Skeletal muscle cell (primary cell): ENCODE measurements at places on chromosomes 11 and 22.

- no peak for DNase-seq
Observed at GRCh38 chr11:106418791-106419190, 341.3 kb downstream of the AASDHPPT start.

DNA sequence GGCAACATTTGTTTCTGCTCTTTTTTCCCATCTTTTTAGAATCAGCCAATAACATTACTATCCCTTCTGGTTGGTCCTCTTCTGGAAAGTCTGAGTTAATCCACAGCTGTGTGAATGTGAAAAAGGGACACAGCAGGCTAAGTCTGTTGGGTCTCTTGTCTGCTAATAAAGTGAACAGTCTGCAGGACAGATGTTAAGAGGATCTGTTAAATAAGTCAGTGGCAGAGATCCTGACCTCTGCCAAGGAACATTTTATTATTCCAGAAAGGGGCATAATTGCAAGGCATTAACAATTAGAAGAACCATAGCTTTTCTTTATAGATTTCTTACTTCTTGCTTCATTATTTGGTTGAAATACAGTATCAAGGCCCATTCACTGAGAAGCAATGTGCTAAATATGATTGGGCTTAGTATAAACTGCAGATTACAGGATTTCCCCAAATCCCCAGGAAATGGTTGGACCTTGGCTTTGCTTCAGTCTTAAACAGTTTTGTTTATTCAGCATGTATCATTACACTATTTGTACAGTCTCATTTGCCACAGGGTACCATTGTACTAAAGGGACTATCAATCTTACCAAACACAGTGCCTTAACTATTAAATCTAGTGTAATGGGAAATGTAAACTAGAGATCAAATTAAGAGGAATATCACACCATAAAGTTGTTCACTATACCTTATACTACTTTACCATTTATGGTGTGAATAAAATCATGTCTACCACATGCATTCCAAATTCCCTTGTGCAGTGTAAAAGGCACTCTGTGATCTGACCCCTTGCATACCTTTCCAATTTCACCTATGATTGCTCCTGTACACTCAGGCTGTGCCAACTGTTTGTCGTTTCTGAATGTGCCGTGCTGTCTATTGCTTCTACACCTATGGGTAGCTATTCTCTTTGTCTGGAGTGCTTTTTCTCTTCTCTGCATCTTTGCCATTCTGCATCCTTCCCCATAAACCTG lies 274.0 kb downstream of the SOX6 start:
- DNase-seq, result no peak

DNA sequence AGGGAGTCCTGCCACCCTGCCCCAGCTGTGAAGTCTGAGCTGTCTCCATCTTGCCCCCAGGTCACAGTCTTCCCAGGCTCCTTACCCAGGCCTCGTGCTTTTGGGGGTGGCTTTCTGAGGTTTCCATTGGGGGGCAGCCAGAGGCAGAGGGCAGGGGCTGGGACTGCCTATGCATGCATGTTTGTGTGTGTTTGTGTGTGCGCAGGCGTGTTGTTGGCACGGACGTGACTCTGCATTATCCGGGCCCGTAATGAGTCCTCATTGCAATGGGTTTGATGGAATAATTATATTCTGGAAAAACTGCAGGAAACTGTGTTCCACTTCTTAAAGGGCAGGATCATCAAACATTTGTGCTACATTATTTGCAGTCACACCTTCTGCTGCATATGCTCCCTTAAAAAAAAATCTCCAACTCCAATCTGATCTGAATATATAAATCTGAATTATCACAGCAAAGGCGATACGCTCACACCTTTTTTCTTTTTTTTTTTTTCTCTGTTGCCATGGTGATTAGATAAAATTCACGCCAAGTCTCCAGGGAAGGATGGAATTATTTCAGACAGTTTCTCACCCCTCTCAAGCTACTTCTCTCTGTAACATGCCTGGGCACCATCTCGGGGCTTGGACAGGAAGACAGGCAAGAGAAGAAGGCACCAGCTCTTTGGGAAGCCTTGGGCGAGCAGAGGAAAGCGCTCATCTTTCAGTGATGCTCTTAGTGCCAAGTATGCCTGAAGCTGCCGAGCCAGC lies 45.9 kb downstream of the DSCAML1 start:
- DNase-seq, result no peak

- no peak for DNase-seq
Observed at GRCh38 chr22:27154717-27155116, 497.3 kb downstream of the MIAT start.

DNA sequence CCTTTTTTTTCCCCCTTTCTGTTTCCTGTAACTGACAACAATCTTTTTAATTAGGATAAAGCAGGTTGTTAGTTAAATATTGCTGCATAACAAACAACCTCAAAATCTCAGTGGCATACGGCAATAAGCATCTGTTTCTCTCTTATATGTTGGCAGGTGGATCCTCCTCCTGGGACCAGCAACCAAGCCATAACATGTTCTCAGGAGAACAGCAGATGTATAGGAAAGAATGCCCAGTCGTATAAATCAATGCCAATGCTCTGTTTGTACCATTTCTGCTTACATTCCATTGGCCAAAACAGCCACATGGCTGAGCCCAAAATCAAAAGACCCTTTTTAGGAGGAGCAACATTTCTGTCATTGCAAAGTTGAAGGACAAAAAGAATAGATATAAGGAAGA lies 445.7 kb downstream of the AASDHPPT start:
- DNase-seq, result no peak

DNA sequence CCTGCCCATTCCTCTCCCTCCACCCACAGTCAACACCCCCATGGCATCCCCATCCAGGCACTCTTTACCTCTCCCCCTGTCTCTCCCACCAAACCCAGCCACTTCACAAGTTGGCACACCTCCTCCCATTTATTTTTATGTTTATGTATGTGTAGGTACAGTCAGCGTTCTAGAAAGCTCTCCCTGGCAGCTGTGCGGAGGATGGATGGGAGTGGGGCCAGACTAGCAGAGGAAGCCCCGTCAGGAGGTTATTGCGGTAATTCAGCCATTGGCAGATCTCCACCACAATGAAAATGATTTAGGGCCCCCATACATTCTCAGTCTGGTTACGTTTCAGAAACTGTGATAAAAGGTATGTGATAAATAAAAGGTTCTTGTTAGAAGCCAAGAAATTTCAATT lies 51.3 kb downstream of the BTG4 start:
- peak; percentile 70 for DNase-seq

- no peak for DNase-seq
Observed at GRCh38 chr11:45181889-45182550, 35.6 kb downstream of the PRDM11 start.

DNA sequence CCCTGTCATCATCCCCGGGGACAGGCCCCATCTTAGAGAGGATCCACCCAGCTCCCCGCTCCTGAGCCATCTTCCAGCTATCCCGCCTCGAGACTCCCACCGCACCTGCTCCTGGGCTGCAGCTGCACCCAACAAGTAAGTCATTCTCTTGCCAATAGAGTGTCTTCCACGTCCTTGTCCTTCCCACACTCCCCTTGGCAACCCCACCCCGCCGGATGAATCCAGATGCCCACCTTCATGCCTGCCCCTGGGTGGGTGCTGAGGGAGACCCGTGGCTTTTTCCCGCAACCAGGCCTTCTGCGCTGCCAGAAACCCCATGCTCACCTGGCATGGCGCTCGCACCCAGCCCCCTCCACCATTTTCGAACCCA lies 11.1 kb upstream of the C11orf24 start:
- no peak for DNase-seq

DNA sequence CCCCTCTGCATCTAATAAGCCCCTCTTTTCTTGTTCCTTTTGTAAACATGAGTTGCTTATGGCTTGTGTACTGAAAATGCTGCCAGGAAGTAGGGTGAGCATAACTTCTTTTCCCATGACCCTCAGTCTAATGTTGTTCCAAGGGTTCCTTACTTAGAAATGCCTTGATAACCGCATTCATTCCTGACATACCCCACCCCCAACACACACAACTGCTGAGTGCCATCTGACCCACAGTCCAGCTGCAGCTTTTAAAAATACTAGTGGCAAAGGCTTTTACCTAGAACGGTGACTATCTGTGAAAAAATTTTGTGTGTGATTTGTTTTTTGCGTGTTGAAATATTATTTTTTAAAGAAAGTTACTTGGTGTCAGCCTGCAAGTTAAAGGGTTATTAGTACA lies 52.6 kb downstream of the ARHGAP42 start:
- peak; percentile 72 for DNase-seq

DNA sequence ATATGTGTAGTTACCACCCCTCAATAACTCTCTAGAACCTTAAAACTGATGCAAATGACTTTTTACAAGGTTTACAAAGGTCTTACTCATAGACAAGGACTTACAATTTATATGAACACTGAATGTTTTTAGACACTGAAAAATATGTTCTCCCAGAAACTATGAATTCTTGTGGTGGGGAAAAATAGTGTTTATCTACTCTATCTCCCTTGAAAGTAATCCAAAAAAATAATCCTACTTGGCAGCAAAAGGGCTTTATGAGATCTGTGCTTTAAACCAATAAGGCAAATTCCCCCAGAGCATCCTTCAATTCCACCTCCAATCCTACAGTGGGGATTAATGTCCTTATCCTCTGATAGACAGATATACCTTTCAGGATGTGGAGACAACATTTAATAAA lies 1984.1 kb upstream of the RAG2 start:
- DNase-seq, result no peak

- DNase-seq, result no peak
Observed at GRCh38 chr11:44913502-44913901, 37.2 kb downstream of the TP53I11 start.

GRCh38 chr11:41461057-41461681 lies 1.7 kb upstream of the LRRC4C start:
- DNase-seq, result no peak

DNA sequence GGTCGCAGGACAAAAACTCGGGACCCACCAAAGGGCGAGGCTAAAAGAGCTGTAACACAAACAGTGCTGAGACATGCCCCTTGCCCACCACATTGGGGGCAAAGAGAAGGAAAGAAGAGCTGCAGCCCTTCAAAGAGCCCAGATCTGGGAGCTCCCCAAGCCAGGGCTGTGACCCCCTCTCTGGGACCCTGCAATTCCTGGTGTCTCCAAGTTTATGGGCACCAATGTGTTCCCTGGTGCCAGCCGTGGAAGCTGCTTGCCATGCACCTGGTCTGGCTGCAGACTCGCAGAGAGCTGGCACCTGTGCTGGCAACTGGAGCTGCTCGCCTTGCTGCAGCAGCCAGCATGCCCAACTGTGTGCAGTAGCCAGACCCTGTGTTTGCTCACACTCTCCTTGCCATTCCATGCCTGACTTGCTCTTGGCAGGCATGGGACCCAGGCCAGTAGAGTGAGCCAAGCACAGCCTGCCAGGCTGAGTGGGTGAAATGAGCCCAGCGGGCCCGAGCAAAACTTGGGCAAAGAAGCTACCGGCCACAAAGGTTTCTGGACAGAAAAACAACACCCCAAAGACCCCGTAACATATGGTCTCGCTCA lies 16.0 kb downstream of the RRP8 start:
- no peak for DNase-seq

DNA sequence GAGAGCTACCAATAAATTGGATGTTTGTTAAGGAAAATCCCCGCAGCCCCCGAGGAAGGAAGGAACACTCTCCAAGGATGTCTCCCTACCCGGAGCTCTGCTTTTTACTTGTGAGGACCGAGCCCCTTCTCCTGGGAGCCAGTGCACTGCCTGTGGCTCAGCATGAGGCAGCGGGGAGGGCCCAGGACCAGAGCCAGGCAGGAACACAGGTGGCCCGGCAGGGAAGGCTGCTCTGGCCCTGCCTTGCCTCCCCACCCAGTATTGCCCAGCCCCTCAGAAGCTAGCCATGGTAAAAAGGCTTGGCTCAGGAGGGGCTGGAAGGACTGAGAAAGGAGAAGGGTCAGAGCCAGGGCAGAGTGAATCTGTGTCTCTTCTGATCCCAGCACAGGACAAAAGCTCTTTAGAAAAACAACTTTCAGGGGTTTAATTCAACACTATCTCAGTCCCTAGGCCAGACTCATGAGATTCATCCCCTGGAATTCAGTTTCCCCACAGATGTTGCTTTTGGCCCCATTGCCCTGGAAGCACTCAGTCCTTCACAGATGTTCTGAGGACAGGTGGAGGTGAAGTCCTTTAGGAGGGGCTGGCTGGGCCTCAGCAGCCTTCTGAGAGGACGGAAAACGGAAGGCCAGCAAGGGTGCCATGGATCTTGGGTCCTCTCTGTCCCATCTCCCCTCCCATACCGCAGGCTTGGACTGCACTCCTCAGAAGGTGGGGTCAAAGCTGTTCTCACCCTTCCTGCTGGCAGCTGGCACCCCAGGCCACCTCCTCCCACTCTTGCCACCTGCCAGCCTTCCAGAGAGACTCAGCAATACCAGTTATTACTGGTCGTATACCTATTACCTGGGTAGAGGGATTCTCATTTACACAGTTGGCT lies 318.9 kb downstream of the NTM start:
- no peak for DNase-seq

GRCh38 chr11:67251841-67252240 lies 14.4 kb upstream of the GRK2 start:
- DNase-seq, result no peak

GRCh38 chr11:65382804-65383368 lies 440 bp upstream of the SLC25A45 start:
- no peak for DNase-seq

GRCh38 chr22:48849963-48850657 lies 977.6 kb downstream of the BRD1 start:
- DNase-seq, result no peak

- no peak for DNase-seq
Observed at GRCh38 chr11:15967166-15967565, 389.2 kb downstream of the SOX6 start.

- DNase-seq, result no peak
Observed at GRCh38 chr22:37804352-37804880, 3.3 kb upstream of the GCAT start.

DNA sequence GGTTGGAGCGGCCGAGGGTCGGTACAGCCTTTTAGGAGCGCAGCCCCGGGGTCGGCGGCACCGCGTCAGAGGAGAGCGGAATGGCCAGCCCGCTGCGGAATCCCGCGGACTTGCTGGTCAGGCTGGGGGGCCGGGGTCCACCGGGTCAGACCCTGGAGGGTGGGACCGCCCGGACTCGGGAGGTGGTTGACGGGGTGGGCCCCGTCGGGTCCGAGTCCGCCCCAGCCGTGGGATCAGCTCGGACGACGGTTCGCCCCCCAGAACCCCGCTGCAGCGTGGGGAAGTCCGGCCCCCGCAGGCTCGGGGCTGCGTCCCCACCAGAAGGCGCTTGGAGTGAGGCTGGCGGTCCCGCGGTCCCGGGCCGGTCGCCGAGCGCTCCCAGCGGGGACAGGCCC lies 301 bp upstream of the ADM2 start:
- no peak for DNase-seq

- no peak for DNase-seq
Observed at GRCh38 chr22:31082606-31083376, 1.7 kb downstream of the SMTN start.

DNA sequence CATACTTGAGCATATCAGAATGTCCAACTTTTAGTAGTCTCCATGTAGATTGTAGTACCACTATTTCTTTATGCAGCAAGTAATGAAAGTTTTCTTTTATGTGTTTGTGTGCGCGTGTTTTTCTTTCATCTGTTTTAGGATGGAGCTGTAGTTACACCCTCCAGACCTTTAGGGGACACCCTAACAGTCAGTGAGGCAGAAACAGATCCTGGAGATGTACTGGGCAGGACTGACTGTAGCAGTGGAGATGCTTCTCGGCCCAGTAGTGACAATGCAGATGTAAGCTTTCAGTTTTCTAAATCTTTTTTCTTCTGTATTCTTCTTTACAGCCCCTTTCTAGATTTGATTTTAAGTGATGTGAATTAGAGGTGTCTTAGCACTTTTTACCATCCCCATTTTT lies 79.9 kb upstream of the GRIK4 start:
- peak; percentile 34 for DNase-seq

- no peak for DNase-seq
Observed at GRCh38 chr11:6385046-6385777, 5.1 kb upstream of the SMPD1 start.

- DNase-seq, result no peak
Observed at GRCh38 chr11:36402568-36403170, 106.6 kb downstream of the PRR5L start.
